Adrenal gland (tissue), 19 donors: ENCODE measurements at places on chromosomes 1 and 21.

GRCh38 chr1:110155878-110156522 lies 5.7 kb downstream of the SLC6A17 start:
- peak; percentile 73 for DNase-seq

DNA sequence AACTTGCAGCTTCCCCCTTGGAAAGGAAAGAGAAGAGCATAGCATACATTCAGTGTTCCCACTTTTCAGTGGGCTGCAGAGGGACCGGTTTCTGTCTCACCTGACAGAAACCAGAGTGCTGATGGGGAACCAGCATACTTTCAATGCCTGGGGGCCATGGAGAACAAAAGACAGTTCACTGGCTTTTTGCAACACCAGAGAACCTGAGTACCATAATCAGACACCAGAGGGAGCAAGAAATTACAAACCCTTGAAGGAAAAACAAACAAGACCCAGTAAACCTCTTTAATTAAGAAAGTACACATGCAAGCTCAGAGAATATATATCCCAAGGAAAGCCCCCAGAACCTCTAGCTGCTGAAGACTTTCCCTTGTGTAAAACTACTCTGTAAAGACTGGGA lies 51.1 kb downstream of the CSMD2 start:
- no peak for DNase-seq

DNA sequence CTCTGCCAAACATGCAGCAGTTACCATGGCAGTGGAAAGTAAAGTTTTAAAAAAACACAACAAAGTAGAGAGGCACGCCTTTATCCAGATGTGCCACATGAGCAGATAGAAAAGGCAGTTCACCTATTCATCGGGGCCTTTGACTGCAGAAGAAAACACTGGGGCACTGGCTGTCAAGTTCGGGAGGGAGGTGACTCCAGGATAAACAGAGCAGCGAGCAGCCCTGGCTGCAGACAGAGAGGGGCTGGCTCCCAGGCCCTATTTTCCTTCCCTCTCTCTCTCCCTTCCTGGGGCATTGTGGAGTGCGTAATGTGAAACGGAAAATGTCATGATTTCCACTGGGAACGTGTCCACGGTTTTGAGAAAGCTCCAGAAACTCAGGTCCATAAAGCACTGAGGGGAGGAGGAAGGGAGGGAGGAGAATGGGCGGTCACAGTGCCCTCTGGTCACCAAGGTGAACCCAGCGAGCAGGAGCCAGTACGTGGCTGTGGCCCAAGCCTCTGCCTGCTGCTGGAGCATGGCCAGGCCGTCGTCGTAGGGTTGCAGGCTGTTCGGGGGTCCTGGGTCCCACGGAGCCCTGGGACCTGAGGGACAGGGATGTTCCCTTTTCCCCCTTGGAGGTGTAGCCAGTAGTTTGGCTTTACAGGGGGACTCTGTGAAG lies 114.7 kb upstream of the IRF2BP2 start:
- peak; percentile 84 for DNase-seq

- DNase-seq, result no peak
These were observed 104.6 kb upstream of the L1TD1 start for GRCh38 chr1:62090016-62090415.

DNA sequence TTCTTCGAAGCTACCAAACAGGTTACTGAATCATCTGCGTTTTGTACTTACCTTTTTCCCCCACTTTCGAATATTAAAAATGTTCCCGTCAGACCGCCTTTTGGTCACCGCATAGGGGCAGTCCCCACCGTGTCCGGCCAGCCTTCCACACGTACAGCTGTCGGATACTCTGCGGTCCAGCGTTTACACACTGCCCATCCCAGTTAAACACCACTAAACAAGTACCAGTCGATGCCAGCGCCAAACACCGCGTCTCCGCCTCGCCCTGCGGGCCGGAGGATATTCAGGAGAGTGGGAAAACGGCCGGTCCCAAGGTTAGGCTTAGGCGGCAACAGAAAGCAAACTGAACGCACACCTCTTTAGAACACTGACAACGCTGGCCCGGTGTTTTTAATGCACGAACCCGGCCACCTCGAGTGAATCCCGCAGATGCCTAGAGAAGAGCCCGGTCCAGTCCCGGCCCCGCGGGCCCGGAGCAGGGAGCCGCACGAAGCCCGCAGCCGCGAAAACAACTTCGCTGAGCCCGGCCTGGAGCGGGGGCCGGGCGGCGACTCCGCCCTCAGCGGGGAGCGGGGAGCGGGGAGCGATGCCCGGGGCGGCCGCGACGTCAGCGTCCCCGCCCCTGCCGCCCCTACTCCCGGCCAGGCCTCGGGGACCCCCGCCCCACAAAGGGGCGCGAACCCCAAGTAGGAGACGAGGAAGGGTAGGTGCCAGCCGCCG lies 730 bp upstream of the PHF13 start:
- DNase-seq, result peak; percentile 56

DNA sequence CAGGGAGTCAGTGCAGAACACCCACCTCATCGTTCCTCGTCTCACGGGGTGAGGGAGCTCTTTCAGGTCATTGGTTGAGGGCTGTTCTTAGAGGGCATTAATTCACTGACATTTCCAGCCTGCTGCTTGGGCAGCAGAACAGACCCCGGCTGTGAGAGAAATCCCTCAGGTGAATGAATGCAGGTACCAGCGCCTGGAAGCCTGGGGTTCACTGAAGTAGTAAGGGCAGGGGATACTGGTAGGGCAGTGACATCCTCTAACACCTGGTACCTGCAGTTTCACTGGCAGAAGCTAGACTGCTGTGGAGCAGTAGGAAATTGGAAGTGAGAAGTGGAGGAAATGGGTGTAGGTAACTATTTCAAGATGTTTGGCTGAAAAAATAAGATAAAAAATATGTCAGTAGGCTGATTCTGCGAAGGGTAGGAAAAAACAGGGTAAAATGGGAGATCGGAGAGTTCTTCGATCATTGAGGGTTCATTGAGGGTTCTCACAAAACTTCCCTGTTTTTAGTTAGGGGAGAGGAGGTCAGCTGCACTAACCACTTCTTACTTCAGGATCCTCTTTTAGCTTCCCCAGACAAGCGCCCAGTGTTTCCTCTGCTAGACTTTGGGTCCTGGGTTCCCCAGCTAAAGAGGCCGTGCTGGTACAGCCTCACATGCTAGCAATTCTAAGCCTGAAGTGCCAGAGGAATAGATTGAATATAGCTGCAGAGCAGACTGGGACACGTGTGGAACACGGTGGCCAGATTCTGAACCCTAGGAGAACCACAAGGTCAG lies 55.2 kb downstream of the RNF220 start:
- no peak for DNase-seq

- no peak for DNase-seq
These were observed 3.3 kb downstream of the NPPB start for GRCh38 chr1:11855430-11855829.

GRCh38 chr1:175494011-175494554 lies 249.3 kb downstream of the TNR start:
- DNase-seq, result no peak

DNA sequence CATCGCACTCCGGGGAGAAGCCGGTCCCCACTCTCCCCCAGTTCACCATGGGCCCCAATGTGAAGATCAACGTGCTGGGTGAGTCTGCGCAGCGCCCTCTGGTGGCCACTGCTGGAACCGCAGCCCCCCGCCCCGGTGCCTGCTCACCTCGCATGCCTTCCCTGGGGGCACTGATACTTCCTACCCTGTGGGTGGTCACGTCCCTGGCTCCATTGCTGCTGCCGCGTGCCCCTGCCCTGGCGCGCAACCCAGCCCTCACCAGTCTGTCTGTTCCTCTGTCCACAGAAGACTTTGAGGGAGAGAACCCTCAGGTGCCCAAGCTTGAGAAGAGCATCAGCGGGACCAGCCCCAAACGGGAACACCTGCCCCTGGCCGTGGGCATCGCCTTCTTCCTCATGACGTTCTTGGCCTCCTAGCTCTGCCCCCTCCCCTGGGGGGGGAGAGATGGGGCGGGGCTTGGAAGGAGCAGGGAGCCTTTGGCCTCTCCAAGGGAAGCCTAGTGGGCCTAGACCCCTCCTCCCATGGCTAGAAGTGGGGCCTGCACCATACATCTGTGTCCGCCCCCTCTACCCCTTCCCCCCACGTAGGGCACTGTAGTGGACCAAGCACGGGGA lies 7.6 kb downstream of the EFNA3 start:
- peak; percentile 74 for DNase-seq

- DNase-seq, result no peak
These were observed 137.8 kb downstream of the HIVEP3 start for GRCh38 chr1:41780916-41781315.

DNA sequence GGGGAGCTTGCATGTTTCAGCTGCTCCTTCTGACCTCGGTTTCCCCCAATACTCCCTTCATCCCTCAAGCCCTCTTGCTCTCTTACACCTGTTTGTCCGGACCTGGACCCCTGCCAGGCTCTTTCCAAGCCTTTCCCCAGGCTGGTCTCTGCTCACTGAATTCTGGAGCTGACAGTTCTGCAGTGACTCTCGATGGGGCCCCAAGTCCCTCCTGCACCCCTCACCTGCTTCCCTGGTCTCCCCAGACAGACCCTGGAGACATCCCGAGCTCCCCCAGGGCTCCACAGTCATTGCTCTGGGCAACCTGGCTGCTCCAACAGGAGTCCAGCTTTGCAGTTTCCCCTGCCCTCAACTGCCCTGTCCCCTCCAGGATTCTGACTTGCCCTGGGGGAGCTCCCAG lies 198.6 kb downstream of the GRIK3 start:
- no peak for DNase-seq

DNA sequence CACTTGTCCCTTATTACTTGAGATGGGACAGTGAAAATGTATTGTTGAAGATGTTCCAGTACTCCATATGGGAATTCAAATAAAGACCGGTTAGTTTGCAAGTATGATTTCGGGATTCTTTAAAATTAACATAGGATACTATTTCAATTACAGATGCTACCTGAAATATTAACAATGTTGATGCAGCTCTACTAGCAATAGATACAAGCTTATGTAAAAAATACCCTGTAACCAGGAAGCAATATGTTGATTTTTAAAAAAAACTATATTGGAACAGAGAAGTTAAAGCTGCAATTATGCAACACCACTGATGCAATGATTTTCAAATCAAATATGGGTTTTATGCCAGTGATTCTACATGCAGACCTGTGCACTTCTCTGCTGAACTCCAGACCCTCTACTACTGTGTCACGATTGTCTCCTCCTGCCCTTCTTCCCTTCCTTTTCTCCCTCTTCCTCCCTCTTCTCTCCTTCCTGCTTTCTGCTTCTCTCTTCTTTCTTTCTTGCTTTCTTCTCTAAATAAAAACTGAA lies 179.2 kb downstream of the ATP6V1G3 start:
- no peak for DNase-seq

GRCh38 chr21:34337741-34338140 lies 26.1 kb upstream of the KCNE2 start:
- DNase-seq, result no peak

DNA sequence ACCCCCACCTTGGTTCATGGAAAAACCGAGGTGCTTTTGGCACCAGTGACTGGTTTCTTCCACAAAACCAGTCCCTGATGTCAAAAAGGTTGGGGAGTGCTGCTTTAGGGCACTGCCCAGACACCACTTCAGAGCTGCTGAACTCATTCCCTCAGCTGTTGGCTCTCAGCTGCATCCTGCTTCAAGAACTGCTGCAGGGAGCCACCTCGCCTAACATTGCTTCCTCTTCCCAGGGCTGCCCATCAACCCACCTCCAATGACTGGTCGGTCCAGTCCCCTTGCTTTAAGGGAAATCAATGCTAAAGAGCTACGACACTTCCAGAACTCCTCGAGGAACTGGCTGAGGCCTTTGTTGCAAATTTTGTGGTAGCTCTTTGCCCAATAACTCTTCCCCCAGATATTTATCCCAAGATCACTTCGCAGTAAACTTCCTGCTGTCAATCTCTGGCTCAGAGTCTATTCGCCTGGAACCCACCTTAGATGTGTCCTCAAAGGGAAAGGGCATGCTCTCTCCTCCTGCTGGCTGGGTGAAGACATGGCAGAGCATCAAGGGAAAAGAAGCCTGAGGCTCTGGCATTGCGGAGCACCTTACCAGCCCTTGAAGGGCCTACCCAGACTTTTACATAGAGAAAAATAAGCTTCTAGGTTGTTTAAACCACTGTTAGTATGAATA lies 29.0 kb downstream of the C1orf52 start:
- no peak for DNase-seq

DNA sequence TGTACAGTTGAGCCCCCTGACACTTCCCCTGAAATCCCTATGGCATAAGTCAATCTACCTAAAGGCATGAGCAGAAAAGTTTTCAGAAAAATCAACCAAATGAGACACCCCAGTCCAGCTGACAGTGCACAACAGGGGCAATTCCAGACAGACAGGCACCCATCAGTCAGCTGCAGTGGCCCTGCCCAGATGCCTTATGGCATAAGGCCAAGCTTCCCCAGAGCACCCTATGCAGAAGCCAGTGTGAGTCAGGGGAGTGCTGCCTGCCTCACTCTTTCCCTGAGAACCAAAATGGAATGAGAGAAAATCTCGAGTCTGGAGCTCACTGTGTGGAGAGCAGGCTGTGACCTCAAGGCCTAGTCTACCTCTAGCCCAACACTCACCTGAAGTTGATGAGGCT lies 38.1 kb downstream of the MRAP start:
- DNase-seq, result no peak

DNA sequence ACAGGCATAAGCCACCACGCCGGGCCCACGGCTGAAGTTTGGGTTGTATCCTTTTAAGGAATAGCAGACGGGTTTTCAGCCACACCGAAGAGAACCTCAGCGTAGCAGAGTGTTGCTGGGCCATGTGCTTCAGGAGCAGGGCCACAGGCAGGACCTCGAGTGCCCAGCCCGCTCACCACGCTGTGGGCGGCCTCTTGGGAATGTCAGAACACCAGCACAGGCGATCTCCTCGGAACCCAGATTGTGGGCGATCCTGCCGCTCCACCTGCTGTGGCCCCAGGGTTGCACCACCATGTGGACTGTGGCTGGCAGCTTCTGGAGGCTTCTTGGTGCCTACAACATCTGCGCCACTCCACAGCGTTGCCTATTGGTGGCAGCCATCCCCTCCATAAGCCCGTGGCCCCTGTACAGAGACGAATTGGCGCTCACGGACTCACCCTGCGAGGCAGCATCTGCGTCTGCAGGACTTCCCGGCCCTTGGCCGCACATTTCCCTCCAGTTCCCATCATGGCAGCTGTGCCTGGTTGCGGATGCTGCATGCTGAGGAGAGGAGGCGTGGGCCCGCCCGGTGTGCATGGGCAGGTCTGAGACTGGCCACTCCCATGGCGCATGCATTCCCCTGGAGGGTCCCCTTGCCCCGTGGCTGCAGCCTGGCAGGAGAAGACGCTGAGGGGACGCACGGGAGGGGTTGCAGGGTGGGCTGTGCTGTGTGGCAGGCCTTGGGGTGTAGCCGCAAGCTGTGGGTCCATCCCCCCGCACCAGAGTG lies 69.3 kb downstream of the SKI start:
- DNase-seq, result no peak

GRCh38 chr1:212030936-212031528 lies 4.3 kb downstream of the INTS7 start:
- no peak for DNase-seq

DNA sequence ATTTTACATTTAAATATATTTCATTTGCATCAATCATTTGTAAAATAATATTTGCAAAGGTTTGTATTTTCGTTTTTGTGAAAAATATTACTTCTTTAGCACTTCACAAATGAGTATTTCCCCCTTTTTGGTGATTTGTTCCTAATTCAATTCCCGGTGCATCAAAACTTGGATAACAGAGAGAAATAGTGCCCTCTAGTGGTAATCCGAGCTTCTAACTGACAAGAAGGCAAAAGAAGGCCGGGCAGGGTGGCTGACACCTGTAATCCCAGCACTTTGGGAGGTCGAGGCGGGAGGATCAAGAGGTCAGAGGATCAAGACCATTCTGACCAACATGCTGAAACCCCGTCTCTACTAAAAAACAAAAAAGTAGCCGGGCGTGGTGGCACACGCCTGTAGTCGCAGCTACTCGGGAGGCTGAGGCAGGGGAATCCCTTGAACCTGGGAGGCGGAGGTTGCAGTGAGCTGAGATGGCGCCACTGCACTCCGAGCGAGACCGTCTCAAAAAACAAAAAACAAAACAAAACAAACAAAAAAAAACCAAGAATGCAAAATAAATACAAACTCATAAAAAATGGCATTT lies 137.7 kb downstream of the COL11A1 start:
- no peak for DNase-seq
